ENCODE measurements at places on chromosomes 7 and 10.
A peak's percentile ranks its signal among the peaks of the same experiment; 100 is the strongest.

DNA sequence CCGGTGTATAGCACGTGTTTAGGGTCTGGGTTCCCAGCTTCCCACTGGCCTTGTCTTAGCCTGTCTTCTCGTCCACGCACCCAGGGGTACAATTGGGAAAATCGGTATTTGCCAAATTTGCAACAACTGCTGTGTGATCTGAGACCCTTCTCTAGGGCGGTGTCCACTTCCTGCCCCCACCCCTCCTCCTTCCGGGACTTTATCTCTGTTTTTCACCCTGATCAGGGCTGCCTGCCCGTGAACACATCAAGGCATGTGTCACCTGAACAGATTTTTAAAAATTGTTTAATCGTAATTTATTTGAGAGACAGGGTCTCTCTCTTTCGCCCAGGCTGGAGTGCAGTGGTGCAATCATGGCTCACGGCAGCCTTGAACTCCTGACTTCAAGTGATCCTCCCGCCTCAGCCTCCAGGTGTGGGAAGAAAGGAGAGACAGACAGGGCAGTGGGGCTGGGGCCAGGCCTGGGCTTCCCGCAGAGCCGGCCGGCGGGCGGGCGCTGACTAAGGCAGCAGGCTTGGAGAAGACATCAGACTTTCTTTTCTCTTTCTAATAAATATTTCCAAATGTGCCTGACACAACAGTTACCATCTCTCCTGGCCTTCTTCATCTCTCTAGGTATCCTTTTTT, 27.5 kb downstream of the ELFN1 start:
- no peak for DNase-seq

- DNase-seq, result no peak
These were observed 617.9 kb upstream of the MKI67 start for GRCh38 chr10:128744092-128744491.

DNA sequence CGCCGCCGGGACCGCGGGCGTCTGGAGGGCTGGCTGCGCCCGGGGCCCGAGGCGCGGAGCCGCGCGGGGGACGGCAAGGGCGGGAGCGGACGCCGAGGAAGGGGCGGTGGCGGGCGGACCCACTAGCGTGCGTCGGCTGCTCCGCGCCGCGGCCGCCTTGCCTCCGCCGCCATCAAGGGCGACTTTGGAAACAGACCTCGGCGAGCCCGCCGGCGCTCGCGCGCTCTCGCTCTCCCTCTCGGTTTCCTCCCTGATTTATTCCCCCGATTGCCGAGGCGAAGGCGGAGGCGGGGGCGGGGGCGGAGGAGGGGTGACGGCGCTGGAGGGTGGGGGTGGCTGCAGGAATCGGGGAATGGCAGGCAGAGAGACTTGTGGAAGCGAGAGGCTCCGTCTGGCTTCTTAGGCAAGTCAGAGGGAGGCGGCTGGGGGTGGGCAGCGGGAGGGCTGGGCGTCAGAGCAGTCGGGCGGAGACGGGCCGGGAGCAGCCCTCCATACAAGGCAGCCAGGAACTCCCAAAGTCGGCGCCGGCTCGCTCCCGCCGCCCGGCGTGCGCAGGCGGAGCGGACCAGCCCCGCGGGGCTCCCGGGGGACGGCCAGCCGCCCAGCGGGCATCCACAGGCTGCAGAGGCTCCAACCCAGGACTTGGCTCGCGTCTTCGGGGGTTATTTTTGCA, at the start of gene CACNA2D1:
TSS of gene CACNA2D1 (minus strand) at position 231 of the 673 bp plus-strand sequence.
- DNase-seq, result no peak

GRCh38 chr10:18159557-18159956, 19.3 kb downstream of the CACNB2 start:
- DNase-seq, result no peak

GRCh38 chr7:3067193-3067592, 23.5 kb upstream of the CARD11 start:
- no peak for DNase-seq

DNA sequence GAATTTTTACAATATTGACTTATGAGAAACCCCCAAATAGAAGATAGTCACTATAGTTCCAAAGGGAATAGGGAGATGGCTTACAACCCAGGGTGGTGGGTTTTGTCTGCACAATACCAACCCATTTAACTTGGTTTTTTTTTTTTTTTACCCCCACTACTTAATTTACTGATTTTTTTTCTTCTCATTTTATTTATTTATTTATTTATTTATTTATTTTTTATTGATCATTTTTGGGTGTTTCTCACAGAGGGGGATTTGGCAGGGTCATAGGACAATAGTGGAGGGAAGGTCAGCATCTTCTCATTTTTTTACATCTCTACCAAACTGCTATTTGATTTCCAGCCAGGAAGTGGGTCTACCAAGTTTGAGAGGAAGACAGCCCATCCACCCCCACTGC, 77.9 kb downstream of the FAM204A start:
- DNase-seq, result no peak

DNA sequence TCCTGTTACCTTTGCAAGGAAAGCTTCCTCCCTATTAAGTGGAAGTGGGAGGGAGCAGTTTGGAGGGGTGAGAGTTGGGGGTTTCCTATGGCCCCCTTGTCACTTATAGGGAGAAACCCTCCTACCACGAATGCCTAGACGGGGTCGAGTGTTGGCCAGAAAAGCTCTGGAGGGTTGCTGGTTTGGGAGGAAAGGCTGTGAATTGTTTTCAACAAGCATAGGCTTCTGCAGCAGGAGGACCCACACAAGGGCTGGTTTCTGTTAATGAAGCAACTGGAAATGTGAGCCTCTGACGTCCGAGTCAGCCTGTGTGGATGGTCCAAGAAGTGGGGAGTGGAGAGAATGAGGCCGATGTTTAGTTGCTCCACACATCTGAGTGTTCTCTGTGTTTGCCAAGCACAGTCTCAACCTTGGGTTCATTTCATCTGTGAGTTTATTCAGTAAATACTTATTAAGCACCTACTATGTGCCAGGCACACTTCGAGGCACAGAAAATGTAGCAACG, 37.3 kb upstream of the LEP start:
- no peak for DNase-seq

GRCh38 chr7:76272851-76273497, 29.5 kb upstream of the HSPB1 start:
- DNase-seq, result no peak

DNA sequence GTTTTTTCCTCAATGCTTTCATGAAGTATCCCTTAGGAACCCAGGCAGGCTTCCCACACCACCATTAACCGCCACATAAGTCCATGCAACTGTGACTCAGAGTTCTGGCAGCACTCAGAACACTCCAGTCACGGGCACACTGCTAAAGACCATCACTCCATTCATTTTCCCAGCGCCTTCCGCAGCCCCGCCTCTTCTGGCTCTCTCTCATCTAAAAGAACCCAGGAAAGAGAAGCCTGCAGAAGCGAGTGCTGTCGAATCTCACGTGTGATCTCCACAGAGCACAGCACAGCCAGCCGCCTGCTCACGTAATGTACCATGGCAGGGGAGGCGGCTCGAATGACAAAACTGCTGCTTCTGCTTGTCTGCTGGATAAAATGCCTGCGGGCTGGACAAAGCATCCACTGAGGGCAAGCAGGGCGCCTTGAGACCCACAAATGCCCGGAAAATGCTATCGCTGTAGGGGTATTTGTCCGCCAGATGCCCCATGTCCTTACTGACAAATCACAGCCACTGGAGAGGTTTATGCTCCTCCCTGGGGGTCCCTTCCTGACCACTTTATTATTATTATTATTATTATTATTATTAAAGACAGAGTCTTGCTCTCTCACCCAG, 1.8 kb downstream of the PSMG3 start:
- no peak for DNase-seq

- no peak for DNase-seq
These were observed 403.5 kb upstream of the RNF32 start for GRCh38 chr7:156236936-156237599.

- DNase-seq, result no peak
These were observed 46.8 kb downstream of the IPMK start for GRCh38 chr10:58220769-58221451.

GRCh38 chr10:44787480-44788075, 123.6 kb upstream of the TMEM72 start:
- no peak for DNase-seq

- DNase-seq, result no peak
These were observed 135.1 kb downstream of the NPY start for GRCh38 chr7:24419077-24419476.

- no peak for DNase-seq
These were observed 42.2 kb downstream of the ZWINT start for GRCh38 chr10:56318816-56319215.

DNA sequence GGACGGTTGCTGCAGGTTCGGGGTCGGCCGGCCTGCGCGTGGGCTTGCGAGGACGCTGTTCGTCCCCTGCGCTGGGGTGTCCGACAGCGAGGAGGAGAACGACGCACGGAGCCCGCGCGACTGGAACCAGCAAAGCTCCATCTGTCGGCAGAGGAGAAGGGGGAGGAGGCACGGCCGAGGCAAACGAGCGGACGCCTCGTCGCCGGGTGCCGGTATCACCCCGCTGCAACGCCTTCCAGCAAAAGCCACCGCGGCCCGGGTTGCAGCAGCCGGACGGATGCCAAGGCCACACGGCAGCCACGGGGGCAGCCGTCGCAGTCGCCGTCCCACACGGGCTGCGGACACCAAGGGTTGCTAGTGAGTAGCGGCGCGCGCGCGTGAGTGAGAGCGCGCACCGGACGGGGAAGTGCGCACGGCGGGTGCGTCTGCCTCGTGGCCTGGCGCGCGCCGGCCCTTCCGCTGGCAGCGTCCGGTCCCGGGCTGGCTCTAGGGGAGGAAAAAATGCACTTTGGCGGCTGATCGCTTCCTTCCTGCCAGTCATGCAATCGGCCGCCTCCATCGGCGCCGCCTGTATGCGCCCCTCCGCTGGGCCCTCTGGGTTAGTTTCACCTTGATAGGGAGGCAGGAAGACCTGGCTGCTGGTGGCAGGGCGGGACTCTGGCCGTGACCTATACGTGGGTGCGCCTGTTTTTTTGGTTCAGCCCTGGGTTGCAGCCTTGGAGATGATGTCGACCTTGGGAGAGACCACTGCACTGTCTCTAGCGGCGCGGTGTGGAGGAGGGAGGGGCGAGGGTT, 434 bp downstream of the STAMBPL1 start:
- DNase-seq, result peak; percentile 63

DNA sequence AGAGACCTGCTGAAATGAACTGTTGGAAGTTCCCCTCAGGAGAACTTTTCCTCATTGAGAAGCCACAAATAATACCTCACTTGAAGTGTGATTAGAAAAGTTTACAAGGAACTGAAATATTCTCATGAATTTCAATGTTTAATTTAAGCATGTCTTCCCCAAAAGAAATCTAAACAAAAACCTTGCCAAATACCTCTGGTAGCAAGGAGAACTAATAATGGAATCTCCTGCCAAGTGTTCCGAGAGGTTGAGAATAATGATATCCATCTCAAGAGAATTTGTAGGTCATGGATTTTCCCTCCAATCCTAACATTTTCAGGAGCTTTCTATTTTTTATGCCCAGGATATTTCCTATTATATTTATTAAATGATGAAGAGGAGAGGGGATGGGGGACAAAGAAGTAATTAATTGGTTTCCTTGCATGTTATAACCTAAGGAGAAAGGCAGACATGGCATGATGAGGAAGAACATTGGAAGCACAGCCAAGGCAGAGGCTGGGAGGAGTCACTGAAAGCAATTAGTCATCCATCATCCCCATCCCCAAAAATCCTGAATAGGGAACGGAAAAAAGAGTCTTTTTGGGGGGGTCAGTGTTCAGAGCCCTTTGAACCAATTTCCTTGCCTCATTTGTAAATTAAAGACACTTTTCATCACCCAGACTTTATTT, 93.6 kb upstream of the IL6 start:
- DNase-seq, result no peak

DNA sequence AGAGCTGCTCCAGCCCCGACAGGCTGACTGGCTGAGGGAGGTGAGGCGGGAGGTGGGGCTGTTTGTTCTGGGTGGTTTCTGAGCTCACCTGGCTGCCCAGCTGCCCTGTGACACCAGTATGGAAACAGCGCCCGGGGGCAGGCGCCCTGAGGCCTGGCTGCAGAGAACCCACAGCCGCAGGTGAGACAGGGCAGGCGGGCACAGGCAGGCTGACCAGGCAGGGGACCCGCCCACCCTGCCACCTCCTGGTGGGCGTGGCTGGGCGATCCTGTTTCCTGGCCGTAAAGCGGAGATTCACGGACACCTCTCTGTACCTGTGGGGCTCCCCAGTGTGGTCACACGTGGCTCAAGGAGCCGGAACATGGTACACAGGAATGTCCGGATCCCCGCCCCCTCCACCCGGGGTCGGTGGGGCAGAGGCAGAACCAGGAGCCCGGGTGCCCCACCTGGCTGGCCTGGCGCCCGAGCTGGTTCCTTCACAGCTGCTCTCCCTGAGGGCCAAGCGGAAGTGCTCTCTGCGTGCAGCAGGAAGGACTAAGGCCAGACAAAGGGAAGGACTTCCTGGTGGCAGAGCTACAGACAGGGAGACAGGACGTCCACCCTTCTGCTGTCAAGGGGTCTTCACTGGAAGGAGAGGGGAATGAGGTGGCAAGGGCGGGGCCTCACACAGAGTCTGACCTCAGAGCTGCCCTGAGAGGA, 3.9 kb downstream of the MICALL2 start:
- DNase-seq, result no peak

DNA sequence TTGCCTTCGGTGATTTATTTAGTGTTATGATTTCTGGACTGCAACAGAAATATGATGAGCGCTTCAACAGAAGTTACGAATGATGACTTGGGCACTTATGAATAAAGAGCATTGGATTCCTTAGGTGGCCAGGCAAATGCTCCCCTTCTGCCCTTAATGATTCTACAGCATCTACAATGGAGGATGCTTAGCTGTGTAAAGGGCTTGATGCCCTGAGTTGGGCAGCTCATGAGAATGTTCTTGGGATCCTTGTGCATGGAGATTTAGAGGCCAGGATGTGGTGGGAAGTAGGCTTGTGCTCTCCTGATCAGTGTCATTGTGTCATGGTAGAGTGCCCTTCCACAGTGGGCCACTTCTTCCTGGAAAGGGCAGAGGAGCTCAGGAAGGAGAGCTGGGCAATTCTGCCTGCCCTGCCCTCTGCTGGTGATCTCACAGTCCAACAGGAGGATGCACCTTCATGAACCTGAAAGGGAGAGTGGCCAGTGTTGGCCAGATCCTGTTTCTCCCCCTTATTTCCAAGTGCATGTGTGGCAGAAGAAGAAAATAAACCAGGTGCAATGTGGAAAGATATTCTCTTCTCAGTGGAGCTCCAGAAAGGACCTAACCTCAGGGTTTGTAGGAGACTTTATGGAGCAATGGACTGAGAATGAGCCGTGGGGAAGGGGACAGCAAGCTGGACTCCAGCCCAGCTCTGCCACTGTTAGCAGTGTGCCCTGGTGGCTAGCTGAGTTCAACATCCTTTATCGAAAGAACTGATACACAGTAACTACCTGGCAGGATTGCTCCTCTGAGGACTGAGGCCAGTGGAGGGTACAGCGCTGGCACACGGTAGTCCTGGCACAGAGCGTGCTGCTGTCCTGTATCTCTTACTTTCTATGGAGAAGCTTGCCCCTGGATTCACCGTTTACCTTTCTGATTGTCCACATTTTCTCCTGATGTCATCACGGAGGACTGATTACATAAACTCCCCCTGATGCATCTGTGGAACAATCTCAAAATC, 182.9 kb downstream of the BMPER start:
- no peak for DNase-seq

GRCh38 chr7:24456526-24457218, 116.6 kb upstream of the PALS2 start:
- no peak for DNase-seq
